NB4 (cell line): ENCODE measurements at places on chromosomes 7 and 10.

DNA sequence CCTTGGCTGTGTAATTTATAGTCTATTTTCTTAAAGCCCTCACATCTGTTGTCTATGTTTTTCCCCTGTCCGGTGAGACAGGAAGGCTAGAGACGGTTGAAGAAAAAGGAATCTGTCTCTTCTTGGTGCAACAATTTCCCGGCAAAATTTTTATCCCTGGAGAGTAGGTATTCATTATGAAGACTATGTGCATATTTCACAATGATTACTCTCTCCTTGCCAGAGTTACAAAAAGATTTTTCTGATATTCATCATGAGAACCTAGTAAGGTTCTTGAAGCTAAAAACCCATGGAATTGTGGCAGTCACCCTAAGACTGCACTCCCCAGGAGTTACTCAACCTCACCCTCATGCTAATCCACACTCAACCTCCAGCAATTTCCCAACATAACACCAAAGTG lies 55.0 kb upstream of the GHITM start:
- no peak for DNase-seq

GRCh38 chr7:151579644-151580043 lies 59.9 kb upstream of the RHEB start:
- peak; percentile 24 for DNase-seq

GRCh38 chr7:96933067-96933645 lies 72.2 kb upstream of the DLX6 start:
- DNase-seq: no peak

DNA sequence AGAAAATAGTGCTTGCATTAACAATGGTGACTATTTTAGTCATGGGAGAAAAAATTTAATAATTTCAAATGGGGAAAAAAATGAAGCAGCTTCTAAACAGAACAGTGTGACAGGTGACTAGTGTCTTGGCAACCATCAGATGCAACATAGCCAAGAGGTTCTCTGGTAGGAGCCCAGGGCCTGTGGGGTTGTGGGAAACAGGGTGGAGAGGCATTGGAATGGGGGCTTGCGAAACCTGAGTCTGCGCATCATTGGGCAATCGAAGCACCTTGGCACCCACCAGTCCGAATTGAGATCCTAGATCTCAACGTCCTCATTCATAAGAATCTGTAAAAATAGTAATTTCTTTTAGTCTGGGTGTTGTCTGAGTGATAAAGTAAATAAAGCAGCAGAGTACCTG lies 19.2 kb upstream of the PARD3 start:
- no peak for DNase-seq

DNA sequence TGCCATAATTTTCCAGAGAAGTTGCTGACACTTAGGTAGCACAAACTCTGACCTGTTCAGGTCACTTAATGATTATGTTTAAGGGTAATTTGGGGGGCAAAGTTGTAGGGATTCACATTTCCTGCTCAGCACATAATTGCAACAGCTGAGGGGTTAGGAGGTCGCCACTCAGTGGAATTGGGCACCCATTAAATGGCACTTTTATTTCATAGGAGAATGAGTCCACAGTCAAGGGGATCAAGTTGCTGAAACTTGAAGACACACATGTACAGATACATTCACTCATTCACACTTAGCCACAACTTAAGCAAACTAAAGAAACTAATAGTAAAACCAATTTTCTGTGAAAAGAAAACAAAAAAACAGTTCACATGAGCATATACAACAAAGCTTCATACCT lies 1.5 kb downstream of the PCDH15 start:
- DNase-seq: no peak

DNA sequence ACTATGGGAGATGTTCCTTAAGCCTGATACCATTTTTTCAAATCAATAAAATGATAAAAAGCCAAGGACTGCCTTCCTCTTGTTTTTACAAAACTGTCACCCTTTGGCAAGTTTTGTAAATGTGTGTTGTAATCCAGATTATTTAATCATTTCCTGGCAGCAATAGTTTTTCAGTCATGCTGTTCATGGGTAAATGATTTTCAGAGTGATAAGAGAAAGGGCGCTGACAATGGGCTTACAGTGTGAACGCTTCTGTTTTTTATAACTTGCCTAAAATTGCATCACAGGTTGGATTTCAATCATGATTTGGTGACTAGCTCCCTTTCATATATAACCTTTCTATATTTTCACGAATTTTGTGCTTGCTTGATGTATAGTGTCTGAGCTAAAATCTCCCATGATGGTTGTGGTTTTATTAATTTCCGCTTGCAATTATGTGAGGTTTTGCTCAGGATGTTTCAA lies 19.0 kb upstream of the DMBT1 start:
- DNase-seq: peak; percentile 86

DNA sequence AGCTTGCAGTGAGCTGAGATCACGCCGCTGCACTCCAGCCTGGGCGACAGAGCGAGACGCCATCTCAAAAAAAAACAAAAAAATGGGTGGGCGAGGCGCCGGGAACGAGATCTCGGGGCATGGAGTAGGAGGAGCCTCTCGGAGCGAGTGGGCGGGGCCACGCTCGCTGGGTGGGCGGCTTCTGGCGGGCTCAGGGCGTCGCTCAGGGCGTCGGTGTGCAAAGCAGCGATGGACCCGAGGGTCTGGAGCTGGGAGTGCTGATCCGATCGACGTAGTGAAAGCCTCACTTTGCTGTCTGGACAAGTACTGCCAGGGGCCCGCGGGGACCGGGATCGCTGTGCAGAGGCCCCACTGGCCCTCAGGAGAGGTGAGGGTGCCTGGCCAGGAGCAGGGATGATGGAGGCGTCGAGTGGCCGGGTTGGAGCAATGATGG lies 22.6 kb upstream of the AMZ1 start:
- DNase-seq: no peak

DNA sequence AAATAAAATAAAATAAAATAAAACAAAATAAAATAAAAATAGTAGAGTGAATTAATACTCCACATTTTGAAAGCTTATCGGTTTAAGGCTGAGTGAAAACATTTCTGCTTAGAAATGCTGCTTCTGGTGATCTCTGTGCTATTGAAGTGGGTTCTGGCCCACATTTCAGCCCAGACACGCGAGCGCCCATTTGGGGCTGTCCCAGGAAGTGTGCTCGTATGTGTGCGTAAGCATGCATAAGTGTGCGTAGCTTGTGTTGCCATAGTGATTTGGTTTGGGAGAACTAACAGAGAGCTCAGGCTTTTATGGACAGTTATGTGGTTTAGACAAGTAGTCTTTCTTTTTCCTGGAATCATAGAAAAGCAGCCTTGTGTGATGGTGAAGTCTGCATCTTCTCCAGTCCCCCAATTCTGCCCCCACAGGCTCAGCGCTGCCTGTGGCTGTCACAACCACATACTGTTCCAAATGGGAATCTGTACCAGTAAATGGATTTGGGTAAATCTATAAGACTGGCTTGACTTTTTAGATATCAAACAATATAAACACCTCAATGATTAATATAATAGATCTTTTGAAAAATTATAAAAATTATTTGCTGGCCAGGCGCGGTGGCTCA lies 29.8 kb upstream of the PURB start:
- DNase-seq: no peak
